Uterus (tissue), 4 donors: ENCODE measurements at places on chromosomes 1 and 21. TPM values are rescaled to one million over a fixed set of nuclear protein-coding genes. Genes with fewer than 3 reads are reported as not detected.
A peak's percentile ranks its signal among the peaks of the same experiment; 100 is the strongest.

- DNase-seq: no peak
- no peaks in the 10 kb centered on the region for H3K4me1 ChIP-seq
- no peak overlapping the region for H3K27ac ChIP-seq
- H3K36me3 ChIP-seq: no peaks in the 10 kb centered on the region
- no peak overlapping the region for H3K4me3 ChIP-seq
These were observed 163.7 kb downstream of the ROR1 start for GRCh38 chr1:63937461-63938022.

CCDC181 gene
- total RNA-seq: not detected

DNA sequence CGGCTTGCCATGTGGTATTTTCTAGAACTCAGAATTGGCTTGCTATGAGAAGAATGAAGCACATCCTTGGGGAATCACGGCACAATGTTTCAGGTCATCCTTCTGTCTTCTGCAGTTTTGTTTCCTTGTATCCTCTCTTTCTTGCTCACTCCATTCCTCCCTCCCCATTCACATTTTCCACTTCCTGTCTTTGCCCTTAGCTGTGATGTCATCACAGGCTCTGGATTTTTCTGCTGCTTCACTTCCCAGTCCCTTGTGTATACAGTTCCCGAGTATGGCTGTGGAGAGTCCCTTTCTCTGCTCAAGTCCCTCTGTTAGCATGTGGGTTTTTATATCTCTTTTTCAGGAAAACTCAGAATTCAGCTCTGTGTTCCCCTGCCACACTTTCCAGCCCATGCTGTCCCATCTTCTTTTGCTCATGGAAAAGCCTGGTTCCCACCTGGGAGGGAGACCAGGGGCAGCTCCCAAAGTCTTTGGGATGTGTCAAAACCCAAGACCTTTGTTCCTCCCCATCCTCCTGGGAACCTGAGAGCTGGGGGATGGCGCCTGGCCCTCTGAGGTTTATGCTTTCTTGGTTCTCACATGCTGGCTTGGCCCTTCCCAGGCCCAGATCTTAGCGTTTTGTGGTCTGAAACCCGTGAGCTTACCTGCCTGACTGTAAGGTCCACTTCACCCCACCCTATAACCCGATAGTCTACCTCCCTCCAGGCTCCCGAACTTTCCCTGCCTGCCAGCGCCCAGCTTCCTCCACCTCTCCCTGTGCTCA lies 4.8 kb upstream of the RGS16 start:
- no peaks in the 10 kb centered on the region for H3K36me3 ChIP-seq
- no peaks in the 10 kb centered on the region for H3K27me3 ChIP-seq
- H3K27ac ChIP-seq: no peak overlapping the region
- no peaks in the 10 kb centered on the region for H3K4me1 ChIP-seq
- no peak overlapping the region for H3K4me3 ChIP-seq

DNA sequence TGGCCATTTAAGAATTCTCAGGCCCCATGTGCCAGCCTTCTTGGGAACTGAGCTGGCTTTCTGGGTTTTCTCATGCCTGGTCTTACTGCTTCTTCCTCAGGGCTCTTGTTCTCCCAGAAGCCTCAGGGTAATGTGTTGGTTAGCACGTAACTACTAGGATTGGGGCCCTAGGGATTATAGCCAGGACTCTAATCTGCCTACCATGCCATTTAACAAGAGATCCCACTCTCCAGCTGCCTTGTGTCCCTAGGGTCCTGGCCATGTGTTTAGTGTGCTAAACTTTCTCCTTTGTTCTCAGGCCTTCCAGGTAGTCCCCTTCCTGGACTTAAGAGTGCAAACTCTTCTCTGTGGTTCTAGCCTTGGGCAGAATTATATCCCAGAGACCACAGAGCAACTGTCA lies 2.2 kb upstream of the SH3BGRL3 start:
- H3K4me3 ChIP-seq: no peak overlapping the region
- no peaks in the 10 kb centered on the region for H3K36me3 ChIP-seq
- peak overlapping the region; percentile 93 for H3K27ac ChIP-seq
- H3K4me1 ChIP-seq: peaks cover 3% of the 10 kb centered on the region
- H3K27me3 ChIP-seq: no peaks in the 10 kb centered on the region

SLC30A10 gene
- total RNA-seq: 0.69 TPM

GRCh38 chr21:42101246-42101645 lies 30.1 kb downstream of the UMODL1 start:
- no peak for DNase-seq
- H3K36me3 ChIP-seq: no peaks in the 10 kb centered on the region
- no peak overlapping the region for H3K27ac ChIP-seq
- no peaks in the 10 kb centered on the region for H3K27me3 ChIP-seq

DNA sequence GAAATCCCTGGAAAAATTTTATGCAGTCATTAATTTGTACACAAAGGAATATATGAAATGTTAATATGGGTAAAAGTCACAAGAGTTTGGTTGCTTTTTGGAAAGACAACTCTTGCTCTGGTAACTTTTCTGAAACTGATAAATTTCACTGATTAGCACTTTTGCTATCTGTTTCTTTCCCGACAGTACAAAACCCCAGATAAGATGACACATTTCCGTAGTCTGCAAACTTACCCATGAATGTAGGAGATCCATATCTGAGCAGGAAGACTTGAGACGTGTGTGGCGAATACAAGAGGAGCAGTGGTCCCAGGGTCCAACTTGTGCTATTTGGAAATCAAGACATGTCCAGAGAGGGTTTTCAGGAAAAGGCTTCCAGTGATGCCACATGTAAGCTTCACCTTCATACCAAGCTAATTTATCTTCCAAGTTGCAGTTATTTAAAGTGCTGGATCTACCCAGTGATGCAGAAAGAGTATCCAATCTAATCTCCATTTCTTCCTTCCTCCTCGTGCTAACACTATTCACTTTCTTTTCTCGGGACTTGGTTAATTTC lies 35.9 kb upstream of the SAMSN1 start:
- no peak overlapping the region for H3K4me3 ChIP-seq
- no peaks in the 10 kb centered on the region for H3K27me3 ChIP-seq
- no peaks in the 10 kb centered on the region for H3K36me3 ChIP-seq
- DNase-seq: no peak
- H3K4me1 ChIP-seq: no peaks in the 10 kb centered on the region
- no peak overlapping the region for H3K27ac ChIP-seq

TTC22 gene
- not detected for total RNA-seq

WLS gene
- total RNA-seq: 160 TPM

DNA sequence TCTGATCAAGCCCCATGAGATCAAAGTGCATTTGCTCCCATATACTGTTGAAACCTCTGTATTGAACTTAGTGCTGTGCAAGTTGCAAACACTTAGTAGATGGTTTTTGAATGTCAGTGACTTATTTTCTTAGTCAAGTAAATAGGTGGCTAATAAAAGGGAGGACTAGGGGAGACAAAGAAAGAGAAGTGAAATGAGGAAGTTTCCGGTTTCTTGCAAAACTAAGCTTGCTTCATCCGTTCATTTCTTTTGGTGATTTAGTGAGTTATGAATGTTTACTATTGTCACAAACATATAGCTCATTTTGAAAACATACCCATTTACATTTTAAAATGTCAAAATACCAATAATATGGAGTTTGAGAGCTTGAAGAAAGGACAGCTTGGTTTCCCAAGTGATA lies 23.0 kb downstream of the ADAMTS5 start:
- no peaks in the 10 kb centered on the region for H3K36me3 ChIP-seq
- H3K4me1 ChIP-seq: peaks cover 5% of the 10 kb centered on the region
- DNase-seq: no peak
- no peaks in the 10 kb centered on the region for H3K27me3 ChIP-seq
- no peak overlapping the region for H3K4me3 ChIP-seq

GAS5 gene
- total RNA-seq: 566 TPM

DNA sequence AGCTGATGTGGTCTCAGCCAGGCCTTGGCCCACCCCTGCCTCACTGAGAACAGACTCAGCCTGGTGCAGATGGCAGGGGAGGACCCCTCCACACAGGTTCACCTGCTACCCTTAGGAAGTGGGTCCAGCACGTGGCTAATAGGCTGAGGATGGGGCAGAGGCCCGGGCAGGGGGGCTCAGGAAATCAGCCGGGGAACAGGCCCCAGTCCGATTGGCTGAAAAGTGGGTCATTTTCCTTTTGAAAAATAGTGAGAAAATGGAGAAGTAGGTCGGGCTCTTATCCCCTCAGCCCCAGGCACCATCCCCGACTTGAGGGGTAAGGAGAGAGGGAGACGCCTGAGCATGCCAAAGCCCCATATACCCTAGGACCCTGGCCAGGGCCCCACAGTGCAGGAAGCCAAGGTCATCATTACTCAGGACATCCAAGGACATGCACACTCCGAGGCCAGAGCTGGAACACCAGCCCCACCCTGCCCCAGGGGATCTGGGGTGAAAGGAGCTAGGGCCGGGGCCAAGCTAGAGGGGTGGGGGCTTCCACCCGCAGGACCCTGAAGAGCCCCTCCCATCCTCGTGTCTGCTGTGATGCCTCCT lies 11.0 kb downstream of the DLGAP3 start:
- H3K4me3 ChIP-seq: no peak overlapping the region
- DNase-seq: no peak
- no peaks in the 10 kb centered on the region for H3K27me3 ChIP-seq

- peaks cover 17% of the 10 kb centered on the region for H3K4me1 ChIP-seq
- H3K36me3 ChIP-seq: no peaks in the 10 kb centered on the region
- H3K27me3 ChIP-seq: no peaks in the 10 kb centered on the region
- H3K4me3 ChIP-seq: no peak overlapping the region
- DNase-seq: no peak
These were observed 63.3 kb downstream of the RHOU start for GRCh38 chr1:228798548-228798947.

YTHDF2 gene
- total RNA-seq: 47.1 TPM

IGSF5 gene
- total RNA-seq: 1.0 TPM

- no peak overlapping the region for H3K4me3 ChIP-seq
- no peak for DNase-seq
- no peaks in the 10 kb centered on the region for H3K4me1 ChIP-seq
- H3K27me3 ChIP-seq: no peaks in the 10 kb centered on the region
- H3K36me3 ChIP-seq: no peaks in the 10 kb centered on the region
- H3K27ac ChIP-seq: no peak overlapping the region
These were observed 251.4 kb upstream of the B3GALT2 start for GRCh38 chr1:193437785-193438184.

GRCh38 chr1:97636941-97637340 lies 283.9 kb downstream of the DPYD start:
- DNase-seq: no peak
- H3K36me3 ChIP-seq: no peaks in the 10 kb centered on the region
- H3K27me3 ChIP-seq: no peaks in the 10 kb centered on the region
- no peak overlapping the region for H3K27ac ChIP-seq
- H3K4me3 ChIP-seq: no peak overlapping the region

KCNA3 gene
- total RNA-seq: 1.4 TPM

IFI16 gene
- 50.2 TPM for total RNA-seq

RGS1 gene
- total RNA-seq: 28.0 TPM

DNA sequence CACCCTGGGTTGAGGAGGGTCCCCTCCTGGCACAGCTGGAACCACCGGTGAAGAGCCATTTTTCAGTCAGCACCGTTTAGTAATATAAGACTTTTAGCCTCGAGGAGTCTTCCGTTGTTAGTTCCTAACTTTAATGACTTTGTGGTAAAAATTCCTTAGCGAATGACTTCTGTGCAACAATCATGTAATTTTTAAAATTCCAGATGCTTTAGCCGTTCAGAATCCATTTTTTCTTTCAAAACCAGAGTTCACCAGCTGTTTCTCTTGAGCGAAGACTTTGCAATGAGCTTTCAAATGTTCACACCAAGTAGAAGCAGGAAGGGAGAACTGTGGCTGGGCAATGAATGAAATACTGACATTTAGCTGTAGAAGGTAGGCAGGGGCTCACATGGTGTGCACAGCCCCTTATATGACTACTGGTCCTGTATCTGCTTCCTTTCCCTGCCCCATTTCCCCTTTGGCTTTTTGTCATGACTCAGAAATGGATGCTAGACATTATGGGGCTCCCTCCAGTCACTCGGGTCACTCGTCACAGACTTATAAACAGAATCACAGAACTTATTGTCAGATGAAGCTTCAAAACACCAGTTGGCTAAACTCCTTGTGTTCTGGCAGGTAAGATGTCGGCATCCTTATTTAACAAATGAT lies 4.1 kb downstream of the DISC1 start:
- H3K4me3 ChIP-seq: no peak overlapping the region
- no peak for DNase-seq
- no peak overlapping the region for H3K27ac ChIP-seq
- H3K36me3 ChIP-seq: no peaks in the 10 kb centered on the region
- no peaks in the 10 kb centered on the region for H3K4me1 ChIP-seq
- H3K27me3 ChIP-seq: no peaks in the 10 kb centered on the region

REN gene
- total RNA-seq: not detected

- peak overlapping the region; percentile 39 for H3K27ac ChIP-seq
- H3K36me3 ChIP-seq: no peaks in the 10 kb centered on the region
- DNase-seq: peak; percentile 54
- no peak overlapping the region for H3K4me3 ChIP-seq
- no peaks in the 10 kb centered on the region for H3K4me1 ChIP-seq
These were observed 185.2 kb upstream of the TMEM51 start for GRCh38 chr1:14968251-14968851.
